Endothelial cell (in vitro differentiated cells): ENCODE measurements at places on chromosomes 1 and 21. TPM values are rescaled to one million over a fixed set of nuclear protein-coding genes. Genes with fewer than 3 reads are reported as not detected.

DNA sequence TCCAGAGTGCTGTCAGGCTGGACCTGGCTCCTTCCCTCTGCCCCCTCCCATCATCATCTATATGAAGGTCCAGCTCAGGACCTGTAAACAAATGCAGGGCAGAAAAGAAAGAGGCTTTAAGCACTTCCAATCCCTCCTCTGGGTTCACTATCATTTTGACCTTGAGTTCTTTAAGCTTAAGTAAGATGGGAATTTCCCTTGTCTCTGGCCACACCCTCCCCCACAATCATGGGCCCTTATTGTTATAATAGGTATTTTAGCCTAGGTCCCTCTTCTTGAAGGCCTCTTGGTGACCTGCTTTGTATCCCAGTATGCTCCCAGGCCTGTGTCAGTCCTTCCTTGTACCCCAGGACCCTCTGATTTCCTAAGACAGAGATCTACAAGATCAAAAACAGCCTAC lies 45.1 kb upstream of the EPS15 start:
- H3K27me3 ChIP-seq = peaks cover 5% of the 10 kb centered on the region
- no peak overlapping the region for H3K4me3 ChIP-seq
- DNase-seq = no peak
- peaks cover 15% of the 10 kb centered on the region for H3K4me1 ChIP-seq

GRCh38 chr1:234235434-234235881 lies 137.8 kb upstream of the COA6 start:
- no peak overlapping the region for H3K4me3 ChIP-seq
- no peak overlapping the region for H3K27ac ChIP-seq
- H3K4me1 ChIP-seq = peaks cover under 1% of the 10 kb centered on the region
- DNase-seq = no peak
- peaks cover 2% of the 10 kb centered on the region for H3K27me3 ChIP-seq

DNA sequence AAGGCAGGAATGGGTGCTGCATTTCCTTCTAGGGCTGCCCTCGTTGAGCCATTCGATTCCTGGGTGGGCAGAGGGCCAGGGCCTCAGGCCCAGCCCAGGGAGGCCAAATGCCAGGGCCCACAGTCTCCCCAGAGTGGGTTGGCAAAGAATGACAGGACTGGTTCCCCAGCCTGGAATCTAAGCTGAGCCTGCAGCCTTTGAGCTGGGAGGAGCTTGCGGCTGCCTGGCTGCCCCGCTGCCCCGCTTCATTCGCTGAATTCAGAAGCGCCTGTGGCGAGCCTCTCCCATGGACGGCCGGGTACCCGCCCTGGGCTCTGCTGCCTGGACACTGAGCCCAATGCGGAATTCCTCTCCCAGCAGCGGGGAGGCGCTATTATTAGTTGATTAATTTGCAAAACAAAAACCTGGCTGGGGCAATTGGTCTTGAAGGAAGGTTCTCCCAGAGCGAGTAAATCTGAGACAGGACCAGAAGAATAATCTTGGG lies 32.3 kb upstream of the TARDBP start:
- peaks cover 15% of the 10 kb centered on the region for H3K4me1 ChIP-seq
- H3K36me3 ChIP-seq = no peaks in the 10 kb centered on the region
- peaks cover 10% of the 10 kb centered on the region for H3K27me3 ChIP-seq

DNA sequence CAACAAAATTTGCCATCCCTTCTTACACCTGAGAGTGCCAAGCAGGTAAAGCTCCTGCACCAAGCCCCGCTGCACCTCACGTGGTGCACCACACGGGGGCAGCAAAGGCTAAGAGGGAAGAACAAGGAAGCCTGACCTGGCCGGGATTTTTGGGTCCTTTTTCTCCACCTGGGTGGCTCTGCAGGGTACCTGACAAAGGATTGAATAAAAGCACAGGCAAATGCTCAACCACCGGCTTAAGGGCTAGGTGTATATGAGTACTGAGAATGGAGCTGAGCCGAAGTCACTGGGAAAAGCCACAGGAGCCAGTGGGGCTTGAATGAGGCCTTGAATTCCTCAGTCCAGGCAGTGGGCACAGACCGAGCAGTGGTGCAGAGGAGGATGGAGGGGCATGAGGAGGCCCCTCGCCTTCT lies 36.4 kb downstream of the ZNF697 start:
- H3K27ac ChIP-seq = no peak overlapping the region
- no peak overlapping the region for H3K4me3 ChIP-seq

DNA sequence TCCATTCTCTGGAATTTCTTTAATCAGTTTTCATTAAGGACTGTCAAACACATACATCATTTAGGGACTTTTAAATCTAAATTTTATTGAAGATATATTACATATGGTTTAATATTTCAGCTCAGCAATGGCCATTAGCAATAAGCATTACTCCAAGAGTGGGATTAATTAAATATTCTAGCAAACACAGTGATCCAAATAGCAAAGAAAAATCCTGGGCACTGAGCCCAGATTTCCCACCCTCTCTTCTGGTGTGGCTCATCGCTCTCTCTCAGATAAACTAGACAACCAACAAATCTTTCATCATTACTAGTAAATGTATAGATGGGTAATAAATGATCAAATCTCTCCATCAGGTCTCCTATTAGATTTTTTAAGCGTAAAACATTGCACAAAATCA lies 53.5 kb upstream of the FOXD3 start:
- no peaks in the 10 kb centered on the region for H3K27me3 ChIP-seq
- no peaks in the 10 kb centered on the region for H3K4me1 ChIP-seq
- H3K36me3 ChIP-seq = no peaks in the 10 kb centered on the region
- no peak for DNase-seq
- no peak overlapping the region for H3K4me3 ChIP-seq
- no peak overlapping the region for H3K27ac ChIP-seq

TXNDC12 gene
- total RNA-seq = 49.9 TPM

DNA sequence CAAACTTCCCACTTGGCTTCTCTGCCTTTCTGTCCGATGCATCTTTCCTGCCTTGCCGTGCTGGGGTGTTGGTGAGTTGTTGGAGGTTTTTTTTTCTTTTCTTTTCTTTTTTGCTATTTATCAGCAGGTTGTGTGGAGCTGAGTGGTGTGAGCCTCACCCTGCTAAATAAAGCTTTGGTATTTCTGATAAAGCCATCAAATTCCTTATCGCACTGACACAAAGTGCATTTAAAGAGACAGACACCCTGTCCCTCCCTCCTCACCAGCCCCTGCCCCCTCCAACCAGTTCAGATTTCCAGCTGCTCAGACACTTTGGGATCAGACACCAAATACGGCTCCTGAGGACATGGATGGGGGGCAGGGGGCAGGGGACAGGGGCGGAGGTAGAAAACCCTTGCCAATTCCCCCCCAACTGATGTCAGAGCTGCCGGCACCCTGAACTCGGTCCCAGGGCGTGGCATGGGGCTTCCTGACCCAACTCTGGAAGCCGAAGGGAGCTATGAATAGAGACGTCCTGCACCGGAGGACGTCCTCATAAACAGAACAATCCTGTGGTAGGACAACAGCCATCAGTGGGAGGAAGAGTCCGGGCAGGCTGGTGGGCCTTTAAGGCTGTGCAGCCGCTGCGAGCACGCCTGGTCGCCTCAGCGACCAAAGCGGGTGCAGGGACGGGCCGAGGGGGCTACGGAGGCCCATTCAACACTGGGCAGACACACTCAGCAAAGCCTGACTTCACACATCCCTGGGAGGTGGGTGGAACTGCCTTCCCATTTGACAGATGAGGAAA lies 79.0 kb downstream of the CASZ1 start:
- no peak overlapping the region for H3K27ac ChIP-seq
- H3K4me3 ChIP-seq = no peak overlapping the region
- H3K36me3 ChIP-seq = no peaks in the 10 kb centered on the region
- no peaks in the 10 kb centered on the region for H3K4me1 ChIP-seq
- H3K27me3 ChIP-seq = peaks cover 5% of the 10 kb centered on the region
- no peak for DNase-seq

GRCh38 chr21:35593000-35593502 lies 467.3 kb downstream of the SETD4 start:
- no peaks in the 10 kb centered on the region for H3K27me3 ChIP-seq
- no peak overlapping the region for H3K4me3 ChIP-seq
- H3K4me1 ChIP-seq = peaks cover 3% of the 10 kb centered on the region
- no peak overlapping the region for H3K27ac ChIP-seq

- no peak overlapping the region for H3K4me3 ChIP-seq
- DNase-seq = no peak
- no peak overlapping the region for H3K27ac ChIP-seq
- H3K4me1 ChIP-seq = peaks cover 13% of the 10 kb centered on the region
Observed at GRCh38 chr1:43994071-43994470, 2.7 kb downstream of the CCDC24 start.

PDZK1IP1 gene
- not detected for total RNA-seq

GRCh38 chr1:116674011-116674531 lies 6.5 kb upstream of the IGSF3 start:
- no peaks in the 10 kb centered on the region for H3K36me3 ChIP-seq
- H3K4me3 ChIP-seq = no peak overlapping the region
- H3K27ac ChIP-seq = no peak overlapping the region

DNA sequence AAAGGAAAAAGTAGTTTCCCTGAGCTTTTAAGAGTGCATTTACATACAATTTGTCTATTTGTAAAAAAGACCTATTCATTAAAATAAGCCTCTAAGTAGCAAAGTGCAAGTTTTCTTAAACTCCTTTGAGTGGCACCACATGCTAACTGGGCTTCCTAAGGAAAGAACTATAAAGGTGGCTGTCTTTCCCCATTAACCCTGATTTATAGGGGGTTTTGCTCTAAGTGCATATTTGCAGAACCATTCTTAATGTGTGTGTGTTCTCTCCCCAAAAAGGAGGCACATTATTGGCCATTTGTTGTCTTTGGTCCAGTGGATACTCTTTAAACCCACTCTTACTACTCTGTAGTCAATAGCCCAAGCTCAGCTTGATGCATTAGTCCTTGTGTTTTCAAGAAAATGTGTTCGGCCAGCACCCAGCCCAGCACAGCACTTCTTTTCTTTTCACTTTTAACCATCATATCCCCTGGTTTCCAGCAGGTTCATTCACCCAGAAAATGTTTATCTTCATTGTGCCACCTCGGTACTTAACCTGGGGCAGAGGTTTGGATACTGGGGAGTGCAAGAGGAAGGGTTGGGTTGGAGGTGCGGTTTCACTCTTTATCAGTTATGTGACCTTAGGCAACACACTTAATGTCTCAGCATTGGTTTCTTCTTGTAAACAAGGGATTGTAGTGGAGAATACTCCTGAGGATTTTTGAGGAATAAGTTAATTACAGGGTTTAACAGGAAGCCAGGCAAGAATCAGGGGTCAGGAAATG lies 161.9 kb upstream of the UBE2U start:
- H3K36me3 ChIP-seq = no peaks in the 10 kb centered on the region
- peaks cover 11% of the 10 kb centered on the region for H3K4me1 ChIP-seq
- H3K27me3 ChIP-seq = no peaks in the 10 kb centered on the region
- no peak overlapping the region for H3K27ac ChIP-seq

ZMYM1 gene
- total RNA-seq = 29.1 TPM

VANGL1 gene
- 14.9 TPM for total RNA-seq

DNA sequence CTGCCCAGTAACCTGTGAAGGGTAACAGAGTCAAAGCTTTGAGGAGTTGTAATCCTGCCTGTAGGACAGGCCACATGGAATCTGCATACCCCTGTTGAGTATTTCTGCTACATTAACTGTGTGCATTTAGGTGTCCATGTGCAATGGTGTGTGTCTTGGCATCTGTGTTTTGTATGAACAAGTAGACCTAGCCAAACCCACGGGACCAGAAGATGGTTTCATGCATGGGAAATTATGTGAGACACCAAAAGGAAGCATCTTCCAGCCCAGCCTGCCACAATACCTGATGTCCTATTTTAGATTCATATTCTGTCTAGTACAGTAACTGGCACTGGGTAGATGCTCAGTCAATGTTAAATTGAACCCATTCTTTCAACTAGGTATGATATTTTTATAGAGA lies 70.8 kb upstream of the KCND3 start:
- H3K27me3 ChIP-seq = peaks cover 3% of the 10 kb centered on the region
- peaks cover 3% of the 10 kb centered on the region for H3K36me3 ChIP-seq
- no peak overlapping the region for H3K4me3 ChIP-seq
- DNase-seq = no peak

LGR6 gene
- 0.23 TPM for total RNA-seq

- no peak overlapping the region for H3K4me3 ChIP-seq
- H3K36me3 ChIP-seq = no peaks in the 10 kb centered on the region
- peaks cover 1% of the 10 kb centered on the region for H3K27me3 ChIP-seq
- no peak for DNase-seq
- no peak overlapping the region for H3K27ac ChIP-seq
Observed at GRCh38 chr1:63871463-63871862, 97.6 kb downstream of the ROR1 start.

DNA sequence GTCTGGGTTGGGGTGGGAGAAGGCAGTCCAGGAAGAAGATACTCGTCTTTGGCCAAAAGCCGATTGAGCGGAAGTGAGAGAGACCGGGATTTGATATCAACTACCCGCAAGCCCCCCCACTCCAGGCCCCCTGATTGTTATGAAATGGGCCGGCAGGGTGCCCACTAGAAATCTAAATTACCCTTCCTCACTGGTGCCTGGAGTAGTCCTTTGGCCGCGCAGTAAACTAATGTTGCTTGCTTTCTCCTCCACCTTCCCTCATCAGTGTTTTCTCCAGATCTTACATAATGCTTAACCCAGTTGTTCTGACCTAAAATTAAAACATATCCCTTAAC lies 119.2 kb upstream of the BARHL2 start:
- peaks cover 24% of the 10 kb centered on the region for H3K4me1 ChIP-seq
- DNase-seq = peak; percentile 12
- peak overlapping the region; percentile 43 for H3K4me3 ChIP-seq

GRCh38 chr1:183106746-183107145 lies 79.3 kb upstream of the LAMC2 start:
- peaks cover 22% of the 10 kb centered on the region for H3K36me3 ChIP-seq
- peaks cover 3% of the 10 kb centered on the region for H3K4me1 ChIP-seq
- no peak for DNase-seq
- H3K4me3 ChIP-seq = no peak overlapping the region
- H3K27ac ChIP-seq = no peak overlapping the region
- no peaks in the 10 kb centered on the region for H3K27me3 ChIP-seq

SIK1 gene
- total RNA-seq = 1.8 TPM

USH2A gene
- total RNA-seq = not detected

DNA sequence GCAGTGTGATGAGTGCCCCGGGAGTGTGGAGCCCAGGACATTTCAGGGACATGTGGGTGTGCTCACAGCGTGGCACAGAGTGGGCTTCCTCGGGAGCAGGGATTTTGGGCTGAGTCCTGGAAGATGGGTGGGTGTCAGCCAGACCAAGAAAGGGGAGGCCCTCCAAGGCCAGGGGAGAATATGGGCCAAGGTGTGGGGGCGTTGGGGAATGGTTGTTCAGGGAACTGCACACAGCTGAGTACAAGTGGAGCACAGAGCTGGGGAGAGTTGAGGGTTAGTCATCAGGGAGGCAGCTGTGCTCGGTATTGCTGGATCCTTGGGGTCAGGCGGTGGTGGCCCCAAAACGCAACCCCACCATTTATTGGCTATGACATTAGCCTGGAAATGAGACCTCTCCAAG lies 5.5 kb downstream of the POGK start:
- no peak for DNase-seq
- peaks cover 60% of the 10 kb centered on the region for H3K36me3 ChIP-seq
- H3K4me1 ChIP-seq = peaks cover 43% of the 10 kb centered on the region
- peak overlapping the region; percentile 72 for H3K4me3 ChIP-seq
- peak overlapping the region; percentile 16 for H3K27ac ChIP-seq
- H3K27me3 ChIP-seq = peaks cover 9% of the 10 kb centered on the region

TSPAN1 gene
- total RNA-seq = 1.1 TPM

- H3K4me3 ChIP-seq = no peak overlapping the region
- H3K27ac ChIP-seq = no peak overlapping the region
- H3K27me3 ChIP-seq = peaks cover 6% of the 10 kb centered on the region
- DNase-seq = no peak
- H3K4me1 ChIP-seq = peaks cover 4% of the 10 kb centered on the region
Observed at GRCh38 chr1:96764469-96764868, 42.9 kb downstream of the PTBP2 start.

TMEM269 gene
- 0.38 TPM for total RNA-seq
